ENCODE measurements at places on chromosomes 3 and 15. TPM values are rescaled to one million over a fixed set of nuclear protein-coding genes. Genes with fewer than 3 reads are reported as not detected.
A peak's percentile ranks its signal among the peaks of the same experiment; 100 is the strongest.

DNA sequence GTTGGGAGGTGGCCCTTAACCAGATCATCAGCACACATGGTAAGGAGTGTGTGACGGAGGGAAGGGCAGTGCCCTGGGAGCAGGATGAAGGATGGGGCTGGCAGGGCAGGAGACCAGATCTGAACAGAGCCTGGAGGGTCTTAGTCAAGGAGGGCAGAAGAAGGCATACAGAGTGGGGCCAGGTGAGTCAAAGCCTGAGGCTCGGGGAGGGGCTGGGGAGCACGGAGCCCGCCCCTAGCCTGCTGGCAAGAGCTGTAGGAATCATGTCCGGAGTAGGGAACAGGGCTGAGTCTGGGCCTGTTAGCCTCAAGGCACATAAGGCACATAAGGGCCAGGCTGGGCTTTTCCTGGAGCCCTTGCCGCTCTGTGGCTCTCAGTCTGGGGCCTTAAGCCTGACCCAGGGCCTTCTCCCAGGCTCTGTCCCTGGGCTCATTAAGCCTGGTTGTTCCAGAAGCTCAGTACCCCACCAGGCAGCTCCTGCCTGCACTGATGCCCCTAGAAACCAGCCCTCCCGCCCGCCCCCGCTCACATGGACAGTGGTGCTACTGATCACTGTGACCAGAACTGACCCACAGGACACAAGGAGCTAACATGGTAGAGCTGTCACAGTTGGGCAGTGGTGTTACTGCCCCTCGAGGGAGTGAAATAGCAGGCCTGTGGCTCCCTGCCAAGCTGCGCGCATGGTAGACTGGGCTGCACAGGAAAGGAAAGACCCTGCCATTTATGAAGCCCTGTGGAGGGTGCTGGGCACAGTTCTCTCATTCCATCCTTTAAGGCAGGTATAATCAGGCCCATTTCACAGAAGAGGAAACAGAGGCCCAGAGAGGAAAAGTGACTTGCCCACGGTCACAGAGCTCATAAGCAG, 14.6 kb downstream of the ISG20 start:
- peak; percentile 12 for DNase-seq

DNA sequence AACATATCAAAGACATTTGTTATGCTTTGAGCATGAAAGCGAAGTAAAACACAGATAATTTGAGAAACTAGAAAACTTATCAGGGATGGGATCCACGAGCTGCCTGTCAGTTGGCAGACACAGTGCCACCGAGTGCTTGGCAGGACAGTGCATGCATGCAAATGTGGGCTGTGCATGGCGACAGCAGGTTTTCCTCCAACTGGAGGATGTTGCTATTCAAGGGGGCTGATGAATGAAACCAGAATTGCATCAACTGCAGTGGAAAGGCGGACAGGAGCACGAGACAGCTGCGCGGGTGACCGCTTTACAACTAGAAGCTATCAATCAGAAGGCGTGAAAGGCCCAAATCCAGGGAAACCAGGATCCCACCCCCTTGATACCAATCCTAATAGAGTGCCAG, 244.3 kb downstream of the NR2F2 start:
- no peak for DNase-seq

CCR3 gene
- total RNA-seq: not detected

RYR3 gene
- not detected for total RNA-seq

DNA sequence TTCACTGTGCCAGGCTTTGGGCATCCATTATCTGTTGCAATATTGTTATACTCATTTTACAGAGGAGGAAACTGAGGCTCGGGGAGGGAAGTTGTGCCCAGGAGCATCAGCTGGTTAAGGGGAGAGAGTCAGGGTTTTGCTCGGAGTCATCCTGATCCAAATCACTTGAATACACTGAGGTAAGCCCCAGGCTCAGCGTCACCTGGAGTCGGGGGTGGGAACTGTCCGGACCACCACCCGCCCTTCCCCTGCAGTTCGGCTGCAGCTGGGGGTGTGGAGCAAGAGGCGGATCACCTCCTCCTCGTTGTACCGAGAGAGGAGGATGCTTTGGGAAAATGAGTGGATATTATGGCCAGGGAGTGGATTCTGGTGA, 646 bp downstream of the HRH1 start:
- no peak for DNase-seq
